ENCODE measurements at places on chromosomes 4 and X.

- peak; percentile 34 for DNase-seq
These were observed 909 bp upstream of the SLAIN2 start for GRCh38 chr4:48340276-48340964.

DNA sequence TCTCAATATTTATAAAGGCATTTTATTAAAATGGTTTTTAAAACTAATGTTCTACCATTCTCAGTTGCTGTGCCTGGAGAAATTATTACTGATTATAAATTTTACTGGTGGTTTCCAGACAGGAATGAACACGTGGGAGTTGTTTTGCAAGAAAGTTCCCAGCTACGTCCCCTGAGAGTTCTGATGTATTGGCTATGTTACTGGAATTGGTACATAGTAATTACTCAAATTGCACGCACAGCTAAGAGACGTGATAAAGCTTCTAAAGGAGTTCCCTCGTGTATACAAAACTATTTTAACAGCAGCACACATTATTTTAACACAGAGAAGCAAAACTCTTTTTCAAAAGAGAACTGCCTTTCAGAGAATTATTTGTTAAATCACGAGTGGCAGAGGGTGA, 292.2 kb downstream of the NLGN4X start:
- DNase-seq, result no peak

DNA sequence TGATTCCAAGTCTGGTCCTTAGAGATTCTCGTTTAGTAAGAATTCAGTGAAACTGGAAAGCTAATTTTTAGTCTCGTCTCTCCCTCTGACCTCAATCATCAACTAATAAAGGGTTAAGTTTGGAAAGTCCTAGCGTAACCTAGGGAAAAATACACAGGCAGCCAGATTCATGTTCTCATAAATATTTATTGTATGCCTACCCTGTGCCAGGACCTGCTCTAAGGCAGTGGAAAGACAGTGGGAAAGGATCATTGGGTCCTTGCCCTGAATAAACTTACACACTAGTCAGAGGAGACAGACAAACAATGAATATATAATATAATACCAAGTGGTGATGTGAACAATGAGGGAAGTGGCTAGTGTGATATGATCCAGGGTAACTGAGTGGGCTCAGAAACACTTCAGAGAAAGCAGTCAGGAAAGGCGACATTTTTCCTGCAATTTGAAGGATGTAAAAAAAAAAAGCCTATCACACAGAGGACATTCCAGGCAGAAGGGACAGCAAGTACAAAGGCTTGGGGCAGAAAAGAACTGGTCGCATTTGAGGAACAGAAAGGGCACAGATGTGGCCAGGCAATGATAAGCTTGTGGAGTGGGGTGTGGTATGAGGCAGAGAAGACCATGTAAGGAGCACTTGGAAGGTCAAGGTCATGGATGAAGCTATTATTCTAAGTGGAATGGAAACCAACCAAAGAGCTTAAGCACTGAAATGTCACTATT, 128.8 kb downstream of the AMELX start:
- DNase-seq, result no peak

GRCh38 chrX:110192516-110192915, 125.4 kb downstream of the AMMECR1 start:
- no peak for DNase-seq

GRCh38 chr4:113450295-113451080, 311.1 kb downstream of the CAMK2D start:
- no peak for DNase-seq

DNA sequence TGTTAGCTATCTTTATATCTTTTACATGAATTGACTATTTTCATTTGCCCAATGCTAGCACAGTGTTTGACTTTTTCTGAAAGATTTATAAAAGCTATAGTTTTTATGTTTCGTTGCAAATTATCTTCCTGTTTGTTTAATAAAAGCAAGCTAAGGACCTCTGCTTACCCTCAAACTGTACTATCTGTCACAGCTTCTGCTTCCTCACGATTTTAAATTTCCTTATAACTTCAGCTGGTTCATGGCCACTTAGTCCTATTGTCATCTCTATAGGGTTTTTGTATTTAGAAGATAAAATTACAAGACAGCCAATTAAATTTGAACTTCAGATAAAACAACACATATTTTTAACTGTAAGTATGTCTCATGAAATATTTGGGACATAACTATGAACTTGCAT, 494.0 kb downstream of the PDGFC start:
- DNase-seq, result no peak

DNA sequence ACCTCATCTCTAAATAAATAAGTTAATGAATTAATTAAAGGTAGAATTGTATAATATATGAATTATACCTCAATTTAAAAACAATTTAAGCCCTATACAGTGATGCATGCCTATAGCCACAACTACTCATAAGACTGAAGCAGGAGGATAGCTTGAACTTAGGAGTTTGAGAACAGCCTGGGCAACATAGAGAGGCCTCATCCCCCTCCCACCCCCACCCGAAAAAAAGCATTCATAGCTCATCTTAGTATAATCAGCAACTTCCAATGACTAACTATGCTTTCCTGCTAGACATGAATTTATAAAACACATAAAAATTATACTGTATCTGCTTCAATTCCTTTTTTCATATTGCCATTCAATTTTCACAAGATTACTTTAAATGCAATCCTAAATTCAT, 1.6 kb downstream of the LRBA start:
- no peak for DNase-seq

DNA sequence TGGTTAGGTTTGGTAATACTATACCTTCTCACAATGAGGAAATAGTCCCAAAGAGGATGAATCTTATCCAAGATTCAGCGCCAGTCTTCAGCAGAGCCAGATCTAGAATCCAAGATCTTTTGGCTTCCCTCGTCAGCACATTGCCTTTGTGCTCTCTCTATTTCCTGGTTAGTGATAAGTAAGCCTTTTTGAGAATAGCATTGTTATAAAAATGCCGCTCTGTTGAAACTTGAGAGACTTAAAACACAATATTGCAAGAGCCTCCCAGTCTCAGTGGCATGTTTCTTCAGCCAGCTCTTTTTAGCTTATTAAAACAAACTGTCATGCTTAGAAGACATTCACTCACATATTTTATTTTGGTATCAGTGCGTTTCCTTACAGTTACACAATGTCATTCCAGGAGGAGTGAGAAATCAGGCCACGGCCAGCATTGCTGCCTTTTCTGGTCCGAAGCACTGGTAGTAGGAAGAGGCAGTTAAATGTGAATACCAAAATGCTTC, 141.4 kb downstream of the KLHL8 start:
- DNase-seq, result peak; percentile 77

DNA sequence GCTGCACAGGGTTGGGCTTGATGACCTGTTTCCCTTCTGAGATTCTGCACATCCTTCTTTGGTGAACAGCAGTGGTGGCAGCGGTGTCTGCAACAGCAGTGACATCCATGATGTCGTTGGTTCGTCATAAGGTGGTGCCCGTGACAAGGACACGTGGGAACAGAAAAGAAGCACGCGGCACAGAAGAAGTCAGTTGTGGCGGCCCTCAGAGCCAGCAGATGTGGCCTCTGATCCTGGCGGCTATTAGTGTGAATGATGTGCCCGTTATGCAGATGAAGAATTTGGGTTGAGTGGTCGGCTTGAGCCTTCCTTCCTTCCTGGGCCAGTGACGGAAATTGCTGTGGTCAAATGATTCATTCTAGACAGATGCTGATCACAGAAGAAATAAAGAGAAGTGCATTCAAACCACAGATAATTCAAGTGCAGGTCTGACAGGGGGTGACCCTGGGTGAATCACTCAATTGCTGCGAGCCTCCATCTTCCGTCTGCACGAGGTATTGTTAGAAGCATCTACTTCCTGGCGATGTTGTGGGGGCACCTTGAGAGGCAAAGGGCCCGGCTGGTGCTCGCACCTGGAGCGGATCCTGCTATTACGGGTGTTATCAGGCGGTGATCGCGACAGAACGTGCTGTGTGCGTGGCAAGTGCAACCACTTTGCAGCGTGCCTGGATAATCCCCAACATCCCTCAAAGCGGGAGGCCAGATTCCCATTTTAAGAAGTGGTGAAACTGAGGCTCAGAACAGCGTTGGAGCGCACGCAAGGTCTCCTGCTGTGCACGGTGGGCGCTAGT, 215.2 kb upstream of the PSAPL1 start:
- peak; percentile 81 for DNase-seq

All from AG09309 (cell line).